ENCODE measurements at places on chromosomes 12 and 14.

DNA sequence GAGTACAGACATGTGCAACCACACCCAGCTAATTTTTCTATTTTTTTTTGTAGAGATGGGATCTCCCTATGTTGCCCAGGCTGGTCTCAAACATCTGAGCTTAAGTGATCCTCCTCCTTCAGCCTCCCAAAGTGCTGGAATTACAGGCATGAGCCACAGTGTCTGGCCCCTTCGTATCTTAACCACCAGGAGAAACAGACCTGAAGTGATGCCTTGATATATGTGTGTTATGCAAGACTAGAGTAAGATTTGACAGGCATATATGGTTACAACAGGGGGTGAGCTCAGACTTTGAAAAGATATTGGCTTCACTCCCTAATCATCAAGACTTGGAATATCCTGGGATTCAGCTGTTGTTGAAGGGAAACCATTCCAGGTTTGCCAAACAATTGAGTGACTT is 10.7 kb upstream of the GALNT6 start:
- no peak for DNase-seq

DNA sequence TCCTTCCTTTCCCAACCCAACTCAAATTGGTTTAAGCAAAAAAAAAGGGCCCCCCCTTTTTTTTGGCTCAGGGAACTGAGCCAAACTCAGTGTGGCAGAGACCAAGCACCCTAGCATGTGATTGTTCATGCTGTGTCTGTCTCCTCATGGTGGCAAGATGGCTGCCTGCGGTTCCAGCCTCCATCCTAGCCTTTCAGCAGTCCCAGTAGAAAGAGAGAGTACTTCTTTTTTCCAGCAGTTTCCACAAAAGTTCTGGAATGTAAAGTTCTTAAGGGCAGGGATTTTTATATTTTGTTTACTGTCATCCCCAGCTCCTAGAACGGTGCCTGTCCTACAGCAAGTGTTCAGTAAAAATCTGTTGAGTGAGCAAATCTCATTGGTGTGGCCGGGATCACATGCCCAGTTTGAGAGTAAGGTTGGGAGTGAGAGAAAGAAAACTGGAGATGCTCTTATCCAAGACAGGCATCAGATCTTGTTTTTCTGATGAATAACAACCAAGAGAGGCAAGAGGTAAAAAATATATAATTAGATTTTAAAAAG is 22.4 kb downstream of the CHST11 start:
- DNase-seq, result no peak

- no peak for DNase-seq
Observed at GRCh38 chr14:100440207-100440631, 117.1 kb downstream of the SLC25A47 start.

GRCh38 chr12:132379996-132380395 is 50.6 kb upstream of the GALNT9 start:
- no peak for DNase-seq

DNA sequence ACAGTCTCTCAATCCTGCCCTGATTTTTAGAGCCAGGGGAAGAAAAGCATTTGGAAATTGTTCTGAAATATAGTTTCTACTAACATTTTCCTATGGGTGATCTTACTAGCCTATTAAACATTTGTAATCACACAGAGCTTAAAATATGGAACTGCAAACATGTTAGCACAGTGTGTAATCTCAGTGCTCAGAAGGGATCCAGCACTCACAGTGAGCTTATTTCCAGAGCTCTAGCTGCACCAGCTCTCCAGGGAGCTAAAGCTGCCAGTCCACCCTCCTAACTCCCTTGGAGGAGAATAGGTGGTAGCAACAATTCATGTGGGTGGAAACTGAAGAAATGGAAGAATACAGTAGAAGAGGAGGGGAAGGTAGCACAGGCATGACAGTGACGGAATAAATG is 64.9 kb upstream of the SYT1 start:
- no peak for DNase-seq

- DNase-seq, result no peak
Observed at GRCh38 chr12:119171691-119172425, 6.9 kb upstream of the HSPB8 start.

DNA sequence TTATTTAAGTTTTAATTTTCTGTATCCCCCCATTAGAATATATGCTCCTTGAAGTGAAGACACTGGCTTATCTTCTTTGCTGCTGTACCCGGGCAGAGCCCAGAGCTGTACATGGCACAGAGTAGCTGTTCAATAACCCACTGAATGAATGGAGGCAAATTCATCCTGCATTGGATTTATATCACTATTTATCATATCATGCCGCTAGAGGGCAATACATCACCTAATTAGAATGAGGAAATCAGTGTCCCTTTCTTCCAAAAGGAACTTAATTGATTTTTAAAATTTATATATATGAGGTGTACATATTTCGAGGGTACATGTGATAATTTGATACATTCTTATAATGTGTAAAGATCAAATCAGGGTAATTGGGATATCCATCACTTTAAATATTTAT is 89.2 kb upstream of the TMEM260 start:
- no peak for DNase-seq

- no peak for DNase-seq
Observed at GRCh38 chr12:53461059-53461458, 9.2 kb downstream of the PCBP2 start.

- DNase-seq, result no peak
Observed at GRCh38 chr14:102394717-102395375, 32.1 kb downstream of the TECPR2 start.

GRCh38 chr12:97017213-97017612 is 110.2 kb downstream of the NEDD1 start:
- no peak for DNase-seq

GRCh38 chr12:77225373-77225772 is 160.0 kb upstream of the E2F7 start:
- DNase-seq, result no peak

- DNase-seq, result no peak
Observed at GRCh38 chr14:21026274-21026987, 1.6 kb upstream of the NDRG2 start.

GRCh38 chr12:18861287-18861858 is 123.5 kb downstream of the CAPZA3 start:
- DNase-seq, result no peak

DNA sequence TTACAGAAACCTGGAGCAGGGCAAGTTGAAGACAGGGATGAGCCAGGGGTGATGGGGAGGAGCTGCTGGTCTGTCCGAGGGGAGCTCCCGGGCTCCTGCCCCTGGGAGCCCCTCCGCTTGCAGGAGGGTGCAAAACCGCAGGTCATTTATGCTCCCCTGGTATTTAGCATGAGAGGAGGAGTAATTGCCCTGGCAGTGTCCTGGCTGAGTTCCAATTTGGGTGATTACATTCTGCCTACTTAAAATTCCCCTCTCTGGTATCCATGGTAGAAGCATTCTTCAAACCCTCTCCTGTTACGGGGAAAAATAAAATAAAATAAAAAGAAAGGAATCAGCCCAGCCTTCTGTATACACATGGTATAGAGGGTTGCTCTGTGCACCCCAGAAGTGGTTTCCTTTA is 61.7 kb upstream of the VRK1 start:
- DNase-seq, result no peak

DNA sequence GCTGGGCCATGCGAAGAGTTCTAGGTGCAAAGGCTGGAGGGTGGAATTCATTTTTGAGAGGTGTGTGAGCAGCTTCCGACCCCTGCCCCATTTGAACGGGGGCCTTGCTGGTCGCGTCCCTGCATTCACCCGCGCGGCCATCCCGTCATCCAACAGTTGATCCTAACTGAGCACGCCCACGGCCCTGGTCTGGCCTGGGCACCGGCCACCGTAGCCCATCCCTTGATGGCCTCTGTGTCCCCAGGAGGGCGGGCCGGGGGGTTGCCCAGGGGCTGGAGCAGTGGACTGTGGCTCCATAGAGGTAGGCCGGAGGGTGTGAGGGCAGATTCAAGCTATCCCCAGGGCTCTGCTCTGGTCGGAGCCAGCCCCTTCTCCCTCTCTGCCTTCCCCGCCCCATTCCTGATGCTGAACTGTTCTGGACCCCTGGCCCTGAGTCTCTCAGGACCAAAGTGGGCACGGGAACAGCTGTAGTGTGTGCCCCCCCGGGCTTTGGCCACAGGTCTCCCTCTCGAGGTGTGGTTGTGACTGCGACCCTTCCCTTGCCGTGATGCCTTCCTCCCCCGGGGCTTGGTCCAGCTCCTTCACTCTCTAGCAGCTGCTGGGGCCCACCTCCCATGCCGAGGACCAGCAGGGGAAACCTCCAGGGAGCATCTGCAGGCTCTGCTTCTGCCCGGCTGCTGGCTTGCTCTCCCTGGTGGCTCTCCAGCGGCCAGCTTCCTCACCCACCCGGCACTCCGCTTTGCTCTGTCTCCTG is 9.1 kb downstream of the MEG3 start:
- DNase-seq, result no peak

GRCh38 chr12:108379823-108380222 is 40.7 kb upstream of the CMKLR1 start:
- no peak for DNase-seq

GRCh38 chr12:98403936-98404335 is 111.5 kb upstream of the TMPO start:
- DNase-seq, result no peak

DNA sequence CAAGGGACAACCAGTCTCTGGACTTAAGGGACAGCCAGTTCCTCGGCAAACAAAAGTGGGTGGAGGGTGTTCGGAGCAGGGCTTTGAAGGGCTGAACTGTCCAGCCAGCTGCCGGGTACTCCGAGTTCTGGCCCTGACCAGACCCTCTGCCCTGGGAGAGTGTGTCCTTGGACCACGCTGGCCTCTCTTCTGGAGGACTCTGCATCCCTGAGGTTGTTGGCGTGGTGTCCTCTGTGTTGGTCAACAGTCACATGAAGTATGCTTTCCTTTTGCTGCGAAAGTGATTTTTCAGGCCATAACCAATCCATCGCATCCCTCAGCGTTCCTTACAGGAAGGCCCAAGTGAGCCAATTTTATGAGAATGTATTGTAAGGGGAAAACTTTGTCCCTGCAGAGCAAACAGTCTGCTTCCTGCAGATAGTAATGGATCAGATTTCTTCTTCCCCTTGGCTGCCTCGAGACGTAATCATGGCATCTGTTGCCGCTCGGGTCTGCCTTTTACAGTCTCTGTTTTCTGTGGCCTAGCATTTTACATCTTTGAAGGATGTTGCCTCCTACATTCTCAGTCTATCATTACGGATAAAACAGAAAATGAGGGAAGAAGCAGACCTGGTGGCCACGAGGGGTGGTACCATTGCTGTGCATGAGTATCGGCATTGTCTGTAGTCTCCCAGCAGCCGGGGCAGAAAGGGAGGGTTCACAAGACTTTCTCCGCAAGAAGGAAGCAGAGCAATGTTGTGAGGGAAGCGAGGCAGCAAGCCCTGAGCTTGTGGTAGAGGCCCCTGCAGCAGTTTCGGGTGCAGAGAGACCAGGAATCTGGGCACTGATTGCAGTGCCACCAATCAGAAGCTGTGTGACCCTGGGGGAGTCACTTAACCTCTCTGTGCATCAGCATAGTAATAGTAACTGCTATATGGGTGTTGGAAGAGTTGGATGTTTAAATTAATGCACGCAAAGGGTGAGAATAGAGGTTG is 47.4 kb downstream of the SMIM41 start:
- DNase-seq, result no peak

DNA sequence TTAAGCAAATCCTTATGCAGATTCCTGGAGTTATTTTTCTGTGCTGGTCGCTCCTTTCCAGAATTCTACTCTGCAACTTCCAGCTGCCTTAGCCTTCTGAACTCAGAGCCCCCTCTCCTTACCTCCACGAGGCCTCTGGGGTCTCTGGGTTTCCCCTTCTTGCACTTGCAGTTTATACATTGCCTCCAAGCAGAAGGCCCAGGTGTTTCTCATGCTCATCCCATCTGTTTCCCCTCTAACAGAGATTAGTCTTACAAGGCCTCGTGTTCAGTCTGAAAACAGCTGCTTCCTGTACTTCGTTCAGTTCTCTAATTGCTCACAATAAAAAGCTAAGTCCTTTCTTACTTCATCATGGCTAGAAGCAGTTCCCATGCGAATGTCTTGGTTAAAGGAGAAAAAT is 134.4 kb upstream of the FGD4 start:
- peak; percentile 27 for DNase-seq

DNA sequence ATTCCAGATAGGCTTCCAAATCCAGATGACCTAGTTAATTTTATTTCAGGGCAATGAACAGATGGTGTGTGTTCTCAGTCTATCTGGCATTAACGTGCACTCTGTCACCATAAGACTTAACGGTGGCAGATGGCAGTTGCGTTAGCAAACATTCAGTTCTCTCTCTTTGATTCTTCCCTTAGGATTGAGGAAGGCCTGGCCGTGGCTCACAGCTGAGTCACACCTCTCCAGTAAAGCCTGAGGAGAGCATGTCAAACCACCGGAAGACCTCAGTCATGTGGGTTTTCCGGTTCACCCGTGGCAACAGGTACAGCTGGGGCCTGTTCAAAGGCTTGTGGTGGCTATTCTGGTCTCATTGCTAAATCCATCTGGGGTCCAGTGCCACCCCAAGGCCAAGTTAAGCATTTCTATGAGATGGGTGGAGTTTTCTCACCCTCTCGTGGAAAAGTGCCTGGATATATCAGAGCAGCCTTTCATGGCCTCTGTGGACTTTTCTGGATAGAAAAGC is 545.1 kb upstream of the ATP2B1 start:
- DNase-seq, result peak; percentile 88

GRCh38 chr14:88552876-88553275 is 1.9 kb downstream of the PTPN21 start:
- no peak for DNase-seq

DNA sequence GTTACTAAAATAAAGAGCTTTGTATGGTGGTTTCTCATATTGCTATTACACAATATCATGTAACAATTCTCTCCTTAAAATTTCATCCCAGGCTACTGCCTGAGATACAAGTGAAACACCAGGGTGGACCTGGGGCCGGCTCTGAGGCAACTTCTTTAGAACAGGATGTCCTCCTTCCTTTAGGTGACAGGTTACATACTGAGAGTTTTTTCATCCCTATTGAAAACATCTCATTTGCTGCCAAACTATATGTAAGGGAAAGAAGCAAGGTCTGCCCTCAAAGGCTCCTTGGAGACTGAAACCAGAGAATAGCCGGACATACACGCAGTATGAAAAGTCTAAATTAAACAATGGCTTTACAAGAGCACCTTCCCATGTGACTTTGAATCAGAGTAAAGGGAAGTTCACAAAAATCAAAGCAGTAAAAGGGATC is 139.9 kb downstream of the DUSP6 start:
- no peak for DNase-seq
